ENCODE measurements at places on chromosomes 4 and X.

DNA sequence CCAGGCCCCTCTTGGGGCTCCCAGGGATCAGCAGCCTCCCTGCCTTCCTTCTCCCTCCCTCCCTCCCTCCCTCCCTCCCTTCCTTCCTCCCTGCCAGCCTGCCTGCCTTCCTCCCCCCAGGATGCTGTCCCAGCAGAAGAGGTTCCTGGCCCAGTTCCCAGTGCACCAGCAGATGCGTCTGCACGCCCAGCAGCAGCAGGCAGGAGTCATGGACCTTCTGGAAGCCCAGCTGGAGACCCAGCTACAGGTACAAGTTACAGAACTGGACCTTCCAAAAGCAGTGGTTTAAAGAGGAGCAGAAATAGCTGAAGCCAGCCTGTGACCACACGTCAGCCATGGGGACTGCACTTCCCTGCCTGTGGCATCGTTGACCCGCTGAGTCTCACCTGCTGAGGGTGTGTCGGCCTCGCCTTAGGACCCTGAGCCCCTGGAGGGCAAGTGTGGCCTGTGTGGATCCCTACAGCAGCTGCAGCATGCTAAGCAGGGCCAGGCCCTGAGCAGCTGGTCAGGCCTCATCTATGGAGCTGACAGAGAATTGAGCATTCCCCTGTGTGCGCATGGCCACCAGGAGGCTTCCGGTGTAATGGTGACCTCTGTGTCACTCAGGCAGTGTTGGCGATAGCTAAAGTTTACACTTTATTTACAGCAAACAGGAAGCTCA, 84.7 kb downstream of the CRMP1 start:
- DNase-seq: no peak

- DNase-seq: no peak
Observed at GRCh38 chrX:65726715-65727114, 59.3 kb downstream of the MSN start.

GRCh38 chr4:85024671-85025070, 58.2 kb upstream of the WDFY3 start:
- DNase-seq: no peak

DNA sequence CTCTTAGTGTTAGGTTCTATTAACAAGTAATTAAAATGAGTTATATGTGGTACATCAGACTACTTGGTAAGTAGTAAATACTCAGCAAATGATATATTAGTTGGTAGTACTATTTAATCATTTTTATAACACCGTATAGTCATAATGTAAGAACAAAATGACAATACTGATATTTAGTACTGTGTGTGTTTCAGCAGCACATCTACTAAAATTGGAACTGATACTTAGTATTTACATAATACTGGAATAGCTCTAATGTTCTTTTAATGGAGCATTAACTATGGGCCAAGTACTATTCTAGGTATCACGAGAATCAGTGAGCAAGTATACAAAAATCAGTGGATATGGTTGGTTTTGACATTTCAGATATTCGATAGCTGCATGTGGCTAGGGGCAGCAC, 35.3 kb downstream of the ERVMER34-1 start:
- DNase-seq: no peak

GRCh38 chr4:6372649-6373525, 99.5 kb downstream of the PPP2R2C start:
- peak; percentile 5 for DNase-seq

DNA sequence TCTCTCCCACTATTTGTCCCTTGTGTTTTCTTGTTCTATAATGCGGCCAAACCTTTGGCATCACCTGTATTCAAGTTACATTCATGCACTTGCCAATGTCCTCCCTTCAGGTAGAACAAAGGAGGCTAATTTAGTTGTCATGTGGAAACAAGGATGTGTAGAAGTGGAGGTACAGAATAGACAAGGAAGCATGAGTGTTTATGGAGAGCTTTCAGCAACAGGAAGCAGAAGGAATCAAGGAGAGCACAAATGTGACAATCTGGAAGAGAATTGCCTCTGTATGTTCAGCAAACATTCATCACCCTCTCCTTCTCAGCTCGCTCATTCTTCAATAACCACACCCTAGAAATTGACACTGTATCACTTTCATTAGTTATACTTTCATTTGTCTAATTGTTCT, 103.4 kb downstream of the SLC7A11 start:
- no peak for DNase-seq

GRCh38 chr4:655464-656151, 18.5 kb downstream of the ATP5ME start:
- no peak for DNase-seq

DNA sequence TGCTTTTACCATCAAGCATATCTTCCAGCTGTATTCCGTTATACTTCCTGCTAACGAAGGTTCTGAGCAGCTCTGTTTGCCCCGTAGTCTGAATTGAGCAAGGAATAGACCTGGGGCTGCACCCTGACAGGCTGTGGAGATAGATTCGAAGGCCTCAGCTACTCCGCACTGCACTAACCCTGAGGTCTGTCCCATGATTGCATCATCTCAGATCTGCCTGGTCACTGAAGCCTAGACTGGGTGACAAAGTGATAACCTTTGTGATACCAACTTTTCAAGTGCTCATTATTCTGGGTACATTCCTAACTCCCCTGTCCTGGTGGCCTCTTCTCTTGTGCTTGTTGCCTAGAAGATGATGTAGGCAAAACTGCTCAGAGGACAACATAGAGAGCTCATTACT, 29.9 kb upstream of the PGRMC1 start:
- DNase-seq: no peak

DNA sequence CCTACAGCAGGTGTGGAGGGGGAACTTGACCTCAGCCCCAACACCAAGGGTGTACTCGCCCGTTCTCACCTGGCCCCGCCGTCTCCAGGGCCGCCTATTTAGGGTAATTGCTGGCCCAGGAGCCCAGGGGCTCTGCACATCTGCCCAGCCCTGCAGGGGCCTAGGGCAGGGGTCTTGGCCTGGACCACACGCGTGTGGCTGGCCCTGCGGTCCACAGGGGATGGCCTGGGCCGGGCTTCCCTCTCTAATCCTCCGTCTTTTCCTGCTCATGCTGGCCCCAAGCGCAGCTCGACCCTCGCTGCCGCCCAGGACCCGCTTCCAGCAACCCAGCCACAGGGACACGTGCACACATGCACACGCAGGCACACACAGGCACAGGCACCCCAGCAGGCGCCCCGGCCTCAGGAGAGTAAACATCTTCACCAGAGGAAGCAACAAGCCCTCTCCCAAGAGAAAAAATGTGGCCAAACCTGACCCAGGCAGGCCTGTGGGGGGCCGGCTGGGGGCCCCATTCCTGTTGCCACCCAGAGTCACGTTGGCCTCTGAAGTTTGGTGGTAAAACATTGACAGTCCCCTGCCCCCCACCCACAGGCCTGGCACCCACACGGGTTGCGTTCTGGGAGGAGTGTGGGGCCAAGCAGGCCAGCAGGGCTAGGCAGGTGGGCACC, 24.6 kb upstream of the FGFR3 start:
- DNase-seq: no peak

GRCh38 chrX:46820391-46821100, 16.3 kb upstream of the RP2 start:
- no peak for DNase-seq

- no peak for DNase-seq
Observed at GRCh38 chrX:111035256-111035655, 60.7 kb upstream of the PAK3 start.

- no peak for DNase-seq
Observed at GRCh38 chr4:101555341-101555880, 208.1 kb upstream of the PPP3CA start.

- DNase-seq: no peak
Observed at GRCh38 chr4:182619660-182620059, 297.5 kb downstream of the DCTD start.

GRCh38 chrX:50157545-50158135, 43.2 kb downstream of the AKAP4 start:
- no peak for DNase-seq

GRCh38 chrX:41518127-41518840, 71.1 kb downstream of the NYX start:
- DNase-seq: peak; percentile 61

DNA sequence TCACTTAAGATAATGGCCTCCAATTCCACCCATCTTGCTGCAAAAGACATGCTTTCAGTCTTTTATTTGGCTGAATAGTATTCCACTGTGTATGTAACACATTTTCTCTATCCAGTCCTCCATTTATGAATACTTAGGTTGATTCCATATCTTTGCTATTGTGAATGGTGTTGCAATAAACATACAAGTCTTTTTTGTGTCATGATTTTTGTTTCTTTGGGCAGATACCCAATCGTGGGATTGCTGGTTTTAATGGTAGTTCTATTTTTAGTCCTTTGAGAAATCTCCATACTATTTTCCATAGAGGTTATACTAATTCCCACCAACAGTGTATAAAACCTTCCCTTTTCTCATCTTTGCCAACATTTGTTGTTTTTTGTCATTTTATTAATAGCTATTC, 180.9 kb downstream of the SMIM20 start:
- DNase-seq: no peak

DNA sequence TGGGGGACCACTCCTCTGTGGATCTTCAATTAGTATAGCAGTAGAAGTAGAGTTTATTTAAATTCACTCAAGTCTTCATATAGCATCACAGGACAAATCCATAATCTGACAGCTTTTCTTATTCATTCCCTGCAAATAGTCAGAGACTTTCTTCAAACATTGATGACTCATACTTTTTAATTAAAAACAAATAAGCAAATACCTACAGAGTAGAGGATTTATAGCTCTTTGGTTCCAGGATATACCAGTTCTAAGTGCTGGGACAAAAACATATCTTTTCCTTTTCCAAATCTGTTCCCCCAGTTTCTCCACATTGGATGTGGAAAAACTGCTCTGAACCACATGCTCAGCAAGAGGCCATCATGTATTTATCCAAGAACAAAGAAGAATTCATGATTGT, 24.1 kb downstream of the EMCN start:
- no peak for DNase-seq

GRCh38 chrX:12973561-12974304, 1.2 kb upstream of the TMSB4X start:
- DNase-seq: no peak

DNA sequence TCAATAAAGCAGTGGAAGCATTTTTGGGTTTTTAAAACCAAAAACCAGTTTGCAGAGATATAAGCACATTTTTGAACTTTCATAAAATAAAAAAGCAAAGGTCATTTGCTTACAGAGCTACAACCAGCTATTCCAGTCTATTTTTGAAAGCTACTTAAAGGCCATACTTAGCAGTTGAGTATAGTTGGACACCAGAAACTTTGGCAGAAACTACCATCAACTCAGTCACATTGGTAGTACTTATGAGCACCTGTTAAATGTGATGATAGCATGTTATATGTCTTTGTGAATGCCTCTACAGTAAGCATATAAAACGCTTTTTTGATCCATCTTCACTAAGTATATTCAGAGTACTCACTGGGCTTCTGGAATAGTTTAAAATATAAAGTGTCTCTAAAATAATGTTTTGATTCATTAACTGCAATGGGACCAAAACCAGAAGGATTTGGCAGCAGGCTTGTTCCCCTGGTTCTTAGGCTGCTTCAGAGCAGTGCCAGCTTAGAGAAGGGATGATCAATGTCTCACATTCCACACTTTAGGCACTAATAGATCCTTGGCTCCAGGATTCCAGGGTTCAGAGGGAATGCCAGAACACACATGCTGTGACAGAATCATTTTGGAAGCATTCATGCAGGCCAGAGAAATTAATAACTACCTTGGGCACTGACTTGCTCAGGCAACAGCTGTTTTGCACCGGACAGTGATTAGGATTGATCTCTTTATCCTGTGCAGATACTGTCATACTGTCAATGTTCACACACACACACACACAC, 103.9 kb downstream of the IQCM start:
- DNase-seq: no peak

DNA sequence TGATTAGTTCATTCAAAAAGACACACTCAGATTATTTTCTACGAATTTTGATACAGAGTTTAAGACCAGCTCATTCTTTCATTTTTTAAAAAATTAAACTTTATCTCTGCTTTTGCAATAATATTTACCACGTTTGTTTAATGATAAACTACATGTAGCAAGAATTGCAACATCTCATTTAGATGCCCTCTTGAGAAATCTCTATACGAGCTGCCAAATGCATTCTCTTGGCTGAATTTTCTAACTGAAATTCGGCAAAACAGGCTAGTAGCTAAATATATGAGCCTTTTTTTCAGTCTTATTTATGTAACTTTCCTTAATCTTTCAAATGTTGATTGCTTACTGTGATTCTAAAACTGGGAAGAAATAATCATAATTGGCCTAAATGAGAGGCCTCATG, 2.1 kb upstream of the GC start:
- no peak for DNase-seq

- no peak for DNase-seq
Observed at GRCh38 chr4:151600432-151600831, 160.4 kb downstream of the GATB start.

DNA sequence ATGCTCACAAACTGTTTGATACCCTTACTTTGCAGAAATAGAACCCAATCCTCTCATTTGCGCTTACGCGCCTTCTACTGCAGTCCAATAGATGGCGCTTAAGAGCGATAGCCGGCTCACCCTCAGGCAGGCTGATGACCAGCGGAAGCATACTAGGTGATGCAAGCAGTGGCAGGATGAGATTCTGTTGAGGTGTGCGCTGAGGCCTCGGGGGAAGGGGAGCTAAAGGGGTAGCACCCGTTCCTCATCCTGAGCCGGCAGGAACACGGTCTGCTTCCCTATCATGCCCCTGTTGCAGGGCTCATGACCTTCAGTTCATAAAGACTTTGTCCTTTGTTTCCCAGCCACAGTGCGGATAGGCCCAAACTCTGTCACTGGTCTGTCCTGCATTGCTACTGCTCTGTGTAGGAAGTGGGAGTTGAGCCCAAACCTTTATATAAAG, 628.9 kb downstream of the TLL1 start:
- no peak for DNase-seq

GRCh38 chr4:121783210-121783609, 17.9 kb upstream of the EXOSC9 start:
- no peak for DNase-seq

DNA sequence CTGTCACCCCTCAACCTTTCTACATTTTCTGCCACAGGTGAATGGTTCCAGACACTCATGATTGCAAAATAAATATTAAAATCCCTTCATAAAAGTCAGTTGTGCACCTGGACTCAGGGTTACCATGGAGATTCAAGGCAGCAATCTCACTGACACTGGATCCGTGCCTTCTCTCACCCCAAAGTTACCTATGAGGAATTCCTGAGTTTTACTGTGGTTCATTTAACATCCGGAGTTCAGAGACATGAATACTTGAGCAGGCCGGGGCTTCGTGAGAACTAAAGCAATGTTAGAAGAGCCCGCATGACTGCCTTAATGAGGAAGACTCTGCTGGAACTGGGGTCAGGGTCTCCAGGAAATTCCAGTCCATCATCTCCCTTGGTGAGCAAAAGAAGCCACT, 12.5 kb upstream of the CLNK start:
- no peak for DNase-seq

DNA sequence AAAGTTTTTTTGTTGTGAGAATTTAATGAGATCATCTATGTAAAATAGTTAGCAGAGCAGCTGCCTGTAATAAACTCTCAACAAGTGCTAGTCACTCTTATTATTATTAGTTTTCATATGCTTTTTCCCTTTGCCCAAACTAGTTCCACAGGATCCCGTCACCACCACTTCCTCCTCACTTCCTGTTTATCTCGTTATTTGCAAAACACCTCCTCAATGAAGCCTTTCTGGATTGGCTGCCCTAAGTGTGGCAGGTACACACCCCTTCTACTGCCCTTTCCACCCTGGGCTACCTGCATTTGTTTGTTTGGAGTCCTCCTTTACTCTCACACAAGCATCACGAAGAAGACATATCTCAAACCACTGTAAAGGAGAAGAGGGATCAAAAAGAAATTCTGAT, 54.4 kb upstream of the KLF3 start:
- DNase-seq: no peak
